Daoy (cell line): ENCODE measurements at places on chromosomes 11 and 22. TPM values are rescaled to one million over a fixed set of nuclear protein-coding genes. Genes with fewer than 3 reads are reported as not detected.

VPREB1 gene
- total RNA-seq: not detected in 2 replicates

RFPL3 gene
- total RNA-seq: not detected in 2 replicates

NAALAD2 gene
- 0.63 and 1.9 TPM in 2 replicates for total RNA-seq

DNA sequence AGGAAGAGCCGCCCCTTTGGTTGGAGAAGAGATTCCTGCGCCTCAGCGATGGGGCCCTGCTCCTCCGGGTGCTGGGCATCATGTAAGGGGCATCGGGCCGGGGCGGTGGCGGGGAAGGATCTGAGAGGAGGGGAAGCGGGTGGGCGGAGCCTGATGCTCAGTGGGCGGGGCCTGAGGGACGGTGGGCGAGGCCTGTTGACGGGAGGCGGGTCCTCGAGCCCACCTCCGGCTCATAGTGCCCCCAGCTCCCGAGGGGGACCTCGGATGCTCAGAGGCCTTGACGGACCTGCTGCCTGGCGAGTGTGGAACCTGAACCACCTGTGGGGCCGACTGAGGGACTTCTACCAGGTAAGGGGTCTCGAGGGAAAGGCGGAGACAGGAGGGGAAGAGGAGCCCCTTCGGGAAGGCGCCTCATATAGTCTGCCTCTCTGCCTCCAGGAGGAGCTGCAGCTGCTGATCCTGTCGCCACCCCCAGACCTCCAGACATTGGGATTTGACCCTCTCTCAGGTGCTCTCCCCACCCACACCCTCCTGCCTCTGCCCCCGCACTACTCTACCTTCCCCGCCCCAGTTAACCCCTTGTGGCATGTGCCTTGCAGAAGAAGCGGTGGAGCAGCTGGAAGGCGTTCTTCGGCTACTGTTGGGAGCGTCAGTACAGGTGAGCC is 799 bp downstream of the CCDC88B start:
- DNase-seq: no peak

- no peak for DNase-seq
Observed at GRCh38 chr11:112211536-112211935, 14.7 kb upstream of the PTS start.

- no peak for DNase-seq
Observed at GRCh38 chr11:128042290-128042751, 545.0 kb downstream of the ETS1 start.

DNA sequence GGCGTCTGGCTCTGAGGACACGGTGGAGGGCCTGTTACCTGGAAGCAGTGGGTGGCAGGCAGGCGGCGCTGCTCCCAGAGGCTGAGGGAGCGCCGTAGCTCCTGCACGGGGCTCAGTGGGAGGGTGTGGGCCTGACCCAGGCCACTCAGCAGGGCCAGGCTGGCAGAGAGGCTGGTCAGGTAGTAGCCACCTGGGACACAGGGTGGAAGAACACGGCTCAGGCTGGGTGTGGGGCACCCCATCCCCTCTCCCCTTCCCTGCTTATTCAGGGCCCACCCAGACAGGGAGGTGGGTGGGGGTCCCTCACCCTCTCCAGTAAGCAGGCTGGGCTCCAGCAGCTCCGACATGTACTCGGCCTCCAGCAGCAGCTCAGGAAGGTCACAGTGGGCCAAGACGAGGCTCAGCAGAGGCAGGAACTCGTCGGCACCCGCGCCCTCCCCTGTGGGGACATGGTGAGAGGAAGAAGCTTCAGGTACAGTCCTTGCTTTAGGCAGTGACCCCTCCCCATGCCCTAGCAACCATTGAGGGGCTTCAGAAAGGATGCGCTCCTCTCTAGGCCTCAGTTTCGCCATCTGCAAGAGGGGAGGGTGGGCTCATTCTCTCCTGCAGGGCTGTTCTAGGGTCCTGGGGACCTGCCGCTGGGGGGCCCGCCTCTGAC is 2.9 kb downstream of the RIN1 start:
- DNase-seq: no peak
